ENCODE measurements at places on chromosomes 16 and 17.

DNA sequence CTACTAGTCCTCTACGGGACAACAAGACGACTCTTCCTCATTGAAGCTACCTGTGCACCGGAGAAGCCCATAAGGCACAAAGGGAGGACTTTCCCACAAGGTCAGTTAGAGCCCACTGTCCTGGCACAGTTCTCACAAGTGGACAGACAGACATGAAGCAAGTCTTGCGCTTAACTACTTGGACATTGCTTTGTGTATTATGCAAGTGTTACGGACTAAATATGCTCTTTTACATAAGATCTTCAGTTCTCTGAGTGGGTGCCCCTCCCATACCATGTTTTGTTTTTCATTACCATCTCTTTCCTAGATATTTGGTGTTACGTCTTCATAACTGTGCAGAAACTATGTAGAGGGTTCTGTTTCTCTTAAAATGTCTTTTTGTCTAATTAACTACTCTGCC lies 18.1 kb downstream of the ANKRD40CL start:
- no peak for DNase-seq

- DNase-seq = no peak
Observed at GRCh38 chr17:51010173-51010675, 110.4 kb downstream of the SPAG9 start.

DNA sequence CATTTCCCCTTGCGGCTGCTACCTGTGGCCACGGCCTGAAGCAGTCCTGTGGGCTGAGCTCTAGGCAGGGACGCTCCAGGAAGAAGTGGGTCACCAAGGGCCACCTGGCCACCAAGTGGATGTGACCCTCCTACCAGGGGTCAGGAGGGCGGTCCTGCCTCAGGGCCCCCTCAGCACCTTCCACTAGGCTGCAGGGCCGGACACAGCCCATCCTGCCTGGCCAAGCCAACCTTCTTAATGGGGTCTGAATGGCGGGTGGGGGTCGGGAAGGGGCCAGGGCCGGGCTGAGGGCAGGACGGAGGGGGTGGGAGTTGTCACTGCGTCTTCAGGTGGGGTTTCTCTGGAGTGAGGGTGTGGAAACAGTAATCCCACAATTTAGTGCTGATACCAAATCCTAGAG lies 13.2 kb upstream of the MLKL start:
- no peak for DNase-seq

DNA sequence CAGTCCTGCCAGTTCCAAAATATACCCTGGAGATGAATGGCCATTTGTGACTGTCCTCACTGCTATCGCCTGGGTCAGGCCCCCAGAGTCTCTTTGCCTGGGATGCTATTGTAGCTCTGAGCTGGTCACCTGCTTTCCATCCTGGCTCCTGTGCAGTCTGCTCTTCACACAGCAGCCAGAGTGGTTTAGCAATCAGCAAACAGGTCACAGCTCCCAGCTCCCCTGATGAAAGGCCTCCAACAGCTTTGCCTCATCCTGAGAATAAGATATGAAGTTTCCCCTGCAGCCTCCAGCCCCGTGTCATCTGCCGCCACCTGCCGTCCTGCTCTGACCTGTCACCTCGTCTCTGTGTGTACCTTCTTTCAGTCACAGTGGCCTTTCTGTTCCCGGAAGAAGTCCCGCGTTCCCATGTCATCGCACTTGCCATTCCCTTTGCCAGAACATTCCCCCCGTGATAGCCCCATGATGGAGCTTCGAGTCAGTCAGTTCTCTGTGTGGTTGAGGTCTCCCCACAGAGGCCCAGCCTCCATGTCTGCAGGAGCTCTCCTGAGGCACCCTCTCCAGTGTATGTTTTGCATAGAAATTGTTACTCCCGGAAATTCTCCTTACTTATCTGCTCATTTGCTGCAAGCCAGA lies 281.5 kb downstream of the SNX29 start:
- no peak for DNase-seq

DNA sequence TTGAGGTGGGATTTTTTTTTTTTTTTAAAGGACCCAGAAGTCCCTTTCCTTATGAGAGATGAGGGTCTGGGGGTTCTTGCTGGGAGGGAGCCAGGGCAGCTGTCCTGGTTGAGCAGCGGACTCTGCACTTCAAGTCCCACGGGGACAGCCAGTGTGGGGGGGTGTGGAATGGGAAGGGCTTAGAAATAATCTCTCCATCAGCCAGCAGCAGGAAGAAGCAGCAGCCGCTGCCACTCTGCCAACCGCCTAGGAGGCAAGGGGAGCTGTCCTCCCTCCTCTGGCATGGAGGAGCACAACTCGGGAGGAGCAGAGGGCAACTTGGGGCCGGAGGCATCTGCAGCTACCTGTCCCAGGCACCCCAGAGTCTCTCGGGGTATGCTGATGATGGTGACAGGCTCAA lies at the start of gene KCNG4:
Gene KCNG4, minus strand, starts transcription at position 104 of the 400 bp plus-strand sequence. CDS start 2,527 bp downstream, outside the sequence.
- no peak for DNase-seq

DNA sequence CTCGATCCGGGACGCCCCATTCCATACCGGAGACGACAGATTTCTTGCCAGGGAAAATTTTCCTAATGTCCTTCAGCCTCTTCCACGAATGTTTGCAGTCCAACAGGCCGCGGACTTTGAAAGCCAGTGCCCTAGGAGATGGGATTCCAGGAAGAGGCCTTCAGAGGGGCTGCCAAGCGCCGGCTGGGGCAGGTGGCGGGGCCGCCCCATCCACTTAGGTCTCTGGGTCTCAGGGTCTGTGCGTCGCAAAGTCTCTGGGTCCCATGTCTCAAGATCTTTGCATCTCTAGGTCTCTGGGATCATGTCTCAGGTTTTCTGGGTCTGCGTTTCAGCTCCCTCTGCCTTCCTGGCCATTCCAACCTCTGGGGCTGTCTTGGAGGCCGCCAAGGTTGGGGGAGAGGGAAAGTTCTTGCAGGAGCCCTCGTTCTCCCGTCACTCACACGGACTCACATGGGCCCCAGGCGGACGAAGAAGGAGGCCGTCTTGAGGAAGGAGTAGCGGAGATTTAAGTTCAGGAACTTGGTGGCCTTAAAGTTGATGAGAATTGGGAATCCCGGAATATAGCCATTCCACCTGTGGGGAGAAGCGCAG lies 7.2 kb downstream of the ALOX12B start:
- no peak for DNase-seq

DNA sequence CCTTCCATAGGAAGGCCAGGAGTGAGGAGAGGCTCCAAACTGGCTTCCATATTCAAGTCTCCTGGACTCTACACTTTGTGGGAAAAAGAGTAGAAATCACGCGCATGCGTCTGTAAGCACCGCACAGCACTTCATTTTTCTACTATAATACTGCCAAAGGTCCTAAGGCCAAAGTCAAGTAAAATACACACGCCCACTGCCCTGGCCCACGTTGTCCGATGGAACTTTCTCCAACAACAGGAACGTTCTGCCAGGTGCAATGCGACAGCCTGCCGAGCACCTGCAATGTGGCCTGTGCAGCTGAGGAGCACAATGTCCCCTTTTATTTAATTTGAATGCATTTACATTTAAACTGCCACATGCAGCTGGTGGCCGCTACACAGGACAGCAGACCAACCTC lies 23.5 kb downstream of the DNASE1 start:
- DNase-seq = no peak

- DNase-seq = no peak
Observed at GRCh38 chr17:35856603-35857002, 12.1 kb downstream of the HEATR9 start.

DNA sequence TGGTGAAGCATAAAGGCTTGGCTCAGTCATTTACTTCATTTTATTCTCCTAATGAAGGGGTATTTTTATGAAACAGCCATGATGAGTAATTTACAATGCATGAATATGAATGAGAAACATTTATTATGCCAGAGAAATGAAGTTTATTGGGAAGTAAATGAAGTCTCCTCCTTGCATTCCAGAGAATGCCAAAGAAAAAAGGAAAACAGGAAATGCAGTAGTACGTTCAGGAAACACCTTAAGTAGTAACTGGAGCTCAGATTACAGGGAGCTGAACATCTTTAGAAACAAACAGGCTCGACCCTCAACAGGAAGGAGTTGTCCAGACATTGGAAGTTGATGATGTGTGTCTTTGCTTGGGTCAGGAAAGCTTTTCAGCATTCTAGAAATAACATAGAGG lies 4.6 kb downstream of the KRT34 start:
- no peak for DNase-seq

DNA sequence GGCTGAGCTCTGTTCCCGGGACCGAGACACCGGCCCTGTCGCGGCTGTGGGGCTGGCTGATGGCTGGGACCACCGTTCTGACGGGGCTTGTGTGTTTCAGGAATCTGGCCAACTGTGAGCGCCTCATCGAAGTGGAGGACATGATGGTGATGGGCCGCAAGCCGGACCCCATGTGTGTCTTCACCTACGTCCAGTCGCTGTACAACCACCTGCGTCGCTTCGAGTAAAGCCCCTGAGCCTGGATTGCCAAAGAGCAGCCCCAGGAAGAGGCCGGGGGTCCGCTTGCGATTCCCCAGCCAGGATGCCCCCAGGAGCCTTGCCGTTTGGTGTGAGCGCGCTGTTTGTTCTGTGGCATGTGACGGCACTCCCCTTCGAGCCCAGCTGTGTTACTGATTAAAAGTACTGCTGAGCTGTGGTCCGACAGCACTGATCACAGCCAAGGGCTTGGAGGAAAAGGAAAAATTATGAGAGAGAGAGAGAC lies 23.0 kb downstream of the SMTNL2 start:
- no peak for DNase-seq

DNA sequence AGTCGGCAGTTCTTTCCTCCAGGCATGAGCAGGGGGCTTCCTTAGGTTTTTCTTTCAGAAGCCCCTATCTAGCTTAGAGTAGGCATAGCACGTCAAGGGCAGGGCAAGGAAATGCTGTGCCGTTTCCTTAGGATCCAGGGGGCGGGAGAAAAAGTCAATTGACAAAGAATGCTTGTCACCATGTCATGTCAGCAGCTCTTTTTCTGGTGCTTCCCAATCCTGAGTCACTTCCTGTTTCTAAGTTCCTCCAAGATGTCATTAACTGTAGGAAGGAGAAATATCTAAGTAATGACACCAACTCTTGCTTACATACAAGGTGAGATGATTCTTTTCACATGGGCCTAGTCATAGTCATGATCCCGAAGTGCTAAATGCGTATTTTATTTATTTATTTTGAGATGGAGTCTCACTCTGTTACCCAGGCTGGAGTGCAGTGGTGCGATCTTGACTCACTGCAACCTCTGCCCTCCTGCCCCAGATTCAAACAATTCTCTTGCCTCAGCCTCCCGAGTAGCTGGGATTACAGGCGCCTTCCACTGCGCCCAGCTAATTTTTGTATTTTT lies 35.2 kb downstream of the GJC1 start:
- DNase-seq = no peak

DNA sequence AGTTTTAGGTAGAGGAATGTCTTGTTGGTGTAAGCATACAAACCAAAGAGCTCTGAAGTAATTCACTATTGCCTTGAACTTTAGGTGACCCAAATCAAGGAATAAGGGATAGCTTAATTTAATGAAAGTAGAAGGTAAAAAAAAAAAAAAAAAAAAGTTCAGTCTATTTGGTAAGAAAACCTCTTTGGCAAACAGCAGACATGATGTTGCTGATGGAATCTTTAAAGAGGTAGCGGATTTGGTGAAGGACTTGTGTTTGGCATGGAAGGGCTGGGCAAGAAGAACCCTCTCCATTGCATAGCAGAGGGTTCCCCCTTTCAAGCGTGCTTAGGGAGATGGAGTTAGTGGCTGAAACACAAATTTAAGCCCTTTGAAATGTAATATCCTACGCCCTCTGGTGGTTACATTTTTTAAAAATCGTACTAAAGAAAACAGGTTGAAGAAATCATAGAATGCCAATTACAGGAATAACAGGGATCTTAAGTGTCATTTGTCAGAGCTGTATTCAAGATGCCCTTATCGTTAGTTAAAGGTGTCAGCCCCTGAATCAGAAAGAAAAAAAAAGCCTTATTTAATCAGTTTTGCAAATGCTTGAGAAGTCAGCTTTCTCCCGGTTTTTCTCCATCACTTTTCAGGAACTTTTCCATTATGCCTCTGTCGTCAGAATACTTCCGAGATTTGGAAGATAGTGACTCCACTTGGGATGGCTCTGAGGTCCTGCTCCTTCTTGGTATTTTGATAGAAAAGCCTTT lies 383.1 kb downstream of the KCNJ2 start:
- no peak for DNase-seq

DNA sequence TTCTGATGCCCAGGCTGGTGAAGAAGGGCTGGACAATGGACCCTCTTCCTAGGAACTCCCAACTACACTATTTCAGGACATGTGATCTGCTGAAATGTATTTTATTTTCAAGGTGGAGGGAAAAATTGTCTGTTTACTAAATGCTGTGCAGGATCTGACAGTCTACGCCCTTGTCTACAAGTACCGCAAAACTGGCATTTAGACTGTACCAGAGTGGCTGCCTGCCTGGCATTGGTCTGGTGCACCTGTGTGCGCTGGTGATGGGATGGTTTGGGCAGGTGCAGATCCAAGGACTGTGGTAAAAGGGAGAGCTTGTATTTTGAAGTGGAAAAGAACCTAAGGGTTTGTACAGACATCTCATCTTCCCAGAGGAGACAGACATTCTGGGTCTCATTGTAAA lies 79.7 kb downstream of the AIPL1 start:
- DNase-seq = no peak

GRCh38 chr17:41836550-41837196 lies 641 bp upstream of the NT5C3B start:
- DNase-seq = no peak

- no peak for DNase-seq
Observed at GRCh38 chr16:58337090-58337444, 42.2 kb upstream of the PRSS54 start.

DNA sequence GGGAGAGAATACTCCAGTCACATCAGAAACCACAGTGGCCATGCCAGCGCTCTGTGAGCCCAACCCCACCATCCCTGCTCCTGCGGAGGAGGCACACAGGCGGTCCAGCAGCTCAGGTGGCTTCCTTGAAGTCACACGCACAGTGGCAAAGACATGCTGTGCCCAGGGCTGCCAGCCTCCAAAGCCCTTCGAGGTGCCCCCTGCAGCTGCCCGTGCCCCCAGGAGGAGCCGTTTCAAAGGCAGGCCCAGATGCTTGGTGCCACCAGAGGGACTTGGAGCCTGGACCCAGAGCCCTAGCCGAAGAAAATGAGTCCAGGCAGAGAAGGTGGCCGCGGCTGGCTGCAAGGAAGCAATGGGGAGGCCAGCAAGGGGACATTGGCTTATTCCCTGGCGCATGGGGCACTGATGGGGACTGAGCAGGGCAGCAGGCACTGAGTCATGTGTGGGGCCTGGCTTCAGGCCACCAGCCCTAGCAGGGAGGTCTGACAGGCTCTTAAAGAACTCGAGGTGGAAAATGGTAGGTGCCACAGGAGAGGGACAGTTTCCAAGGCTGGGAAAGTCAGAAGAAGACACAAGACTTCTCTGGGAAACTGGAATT lies 17.2 kb upstream of the CACNG1 start:
- no peak for DNase-seq

DNA sequence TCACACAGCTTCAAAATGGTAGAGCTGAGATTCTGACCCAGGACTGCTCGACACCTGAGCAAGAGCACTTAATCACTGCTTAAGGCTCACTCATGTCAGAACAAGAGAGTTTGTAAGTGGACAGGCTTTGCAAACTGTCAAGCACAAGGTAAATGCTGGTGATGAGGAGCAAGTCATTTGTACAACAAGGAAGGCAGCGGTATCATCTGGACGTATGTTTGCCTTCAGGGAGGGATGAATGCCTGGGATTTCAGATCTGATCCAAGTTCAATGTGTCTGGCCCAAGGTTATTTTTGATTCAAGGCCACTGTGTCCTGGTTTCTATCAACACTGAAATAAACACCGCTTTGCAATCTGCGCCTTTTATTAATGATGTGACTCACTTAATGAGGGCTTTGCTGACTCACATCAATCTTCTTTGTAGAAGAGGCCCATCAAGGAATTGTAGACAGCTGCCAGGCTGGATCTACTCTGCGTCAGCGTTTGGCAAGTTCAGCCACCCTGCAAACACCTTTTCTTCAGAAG lies 174.4 kb upstream of the HS3ST3A1 start:
- no peak for DNase-seq

All from stimulated activated CD8-positive, alpha-beta memory T cell treated with anti-CD3 and anti-CD28 coated beads, Interleukin-2, amount 100 ng/mL, for 48 hours (primary cell).